Heart right ventricle (tissue), 16 donors: ENCODE measurements at places on chromosomes 7 and 10. TPM values are rescaled to one million over a fixed set of nuclear protein-coding genes. Genes with fewer than 3 reads are reported as not detected.
A peak's percentile ranks its signal among the peaks of the same experiment; 100 is the strongest.

GRCh38 chr10:72088889-72089575, 681 bp upstream of the SPOCK2 start:
- H3K27ac ChIP-seq: no peak overlapping the region
- DNase-seq: peak; percentile 59
- H3K4me3 ChIP-seq: peak overlapping the region; percentile 67
- no peaks in the 10 kb centered on the region for H3K36me3 ChIP-seq
- peaks cover 24% of the 10 kb centered on the region for H3K4me1 ChIP-seq

The VAX1 gene
- not detected for total RNA-seq

The ALKBH4 gene
- 8.0 TPM for total RNA-seq

- DNase-seq: no peak
- H3K4me1 ChIP-seq: peaks cover 19% of the 10 kb centered on the region
- H3K4me3 ChIP-seq: no peak overlapping the region
- no peak overlapping the region for H3K27ac ChIP-seq
- H3K36me3 ChIP-seq: no peaks in the 10 kb centered on the region
- H3K27me3 ChIP-seq: peaks cover 6% of the 10 kb centered on the region
Measured at GRCh38 chr7:151405588-151405987, 4.2 kb downstream of the WDR86 start.

The AOC1 gene
- 0.32 TPM for total RNA-seq

DNA sequence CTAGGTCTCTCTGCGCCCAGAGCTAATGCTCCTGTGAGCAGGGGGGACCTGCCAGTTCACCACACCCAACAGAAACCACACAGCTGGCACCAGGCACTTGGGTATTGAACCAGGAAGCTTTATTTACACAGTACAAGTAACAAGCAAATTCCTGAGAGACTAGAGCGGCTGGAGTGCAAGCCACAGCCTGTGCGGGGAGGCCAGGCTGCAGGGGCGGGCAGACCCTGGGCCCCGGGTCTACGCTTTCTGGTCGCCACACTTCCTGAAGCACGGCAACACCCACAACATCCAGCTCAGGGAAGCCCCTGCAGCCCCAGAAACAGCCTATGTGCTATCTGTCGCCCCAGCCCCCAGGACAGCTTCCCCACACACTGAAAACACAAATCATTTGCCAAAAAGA, 125.0 kb downstream of the FAM53B start:
- no peaks in the 10 kb centered on the region for H3K27me3 ChIP-seq
- no peak for DNase-seq
- H3K27ac ChIP-seq: no peak overlapping the region
- peaks cover 43% of the 10 kb centered on the region for H3K36me3 ChIP-seq
- peaks cover 65% of the 10 kb centered on the region for H3K4me1 ChIP-seq
- H3K4me3 ChIP-seq: no peak overlapping the region

DNA sequence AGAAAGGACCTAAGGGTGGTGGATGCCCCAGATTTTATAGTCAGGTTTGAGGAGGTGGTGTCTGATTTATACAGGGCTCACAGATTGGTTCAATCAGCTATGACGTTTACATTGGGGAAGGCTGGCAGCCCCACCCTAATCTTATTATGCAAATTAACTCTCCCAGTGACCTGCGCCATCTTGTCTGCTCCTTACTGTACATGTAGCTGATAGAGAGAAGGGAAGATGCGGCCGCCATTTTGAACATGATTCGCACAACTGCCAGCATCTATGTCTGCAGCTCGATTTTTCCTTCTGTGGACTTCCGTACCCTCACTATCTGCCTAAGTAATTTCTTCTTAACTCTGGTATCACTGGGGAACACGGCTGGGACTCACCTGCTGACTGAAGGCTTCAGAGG, 619.0 kb upstream of the DPP6 start:
- H3K27ac ChIP-seq: no peak overlapping the region
- H3K36me3 ChIP-seq: no peaks in the 10 kb centered on the region
- peaks cover 14% of the 10 kb centered on the region for H3K27me3 ChIP-seq
- no peak for DNase-seq
- H3K4me1 ChIP-seq: no peaks in the 10 kb centered on the region

DNA sequence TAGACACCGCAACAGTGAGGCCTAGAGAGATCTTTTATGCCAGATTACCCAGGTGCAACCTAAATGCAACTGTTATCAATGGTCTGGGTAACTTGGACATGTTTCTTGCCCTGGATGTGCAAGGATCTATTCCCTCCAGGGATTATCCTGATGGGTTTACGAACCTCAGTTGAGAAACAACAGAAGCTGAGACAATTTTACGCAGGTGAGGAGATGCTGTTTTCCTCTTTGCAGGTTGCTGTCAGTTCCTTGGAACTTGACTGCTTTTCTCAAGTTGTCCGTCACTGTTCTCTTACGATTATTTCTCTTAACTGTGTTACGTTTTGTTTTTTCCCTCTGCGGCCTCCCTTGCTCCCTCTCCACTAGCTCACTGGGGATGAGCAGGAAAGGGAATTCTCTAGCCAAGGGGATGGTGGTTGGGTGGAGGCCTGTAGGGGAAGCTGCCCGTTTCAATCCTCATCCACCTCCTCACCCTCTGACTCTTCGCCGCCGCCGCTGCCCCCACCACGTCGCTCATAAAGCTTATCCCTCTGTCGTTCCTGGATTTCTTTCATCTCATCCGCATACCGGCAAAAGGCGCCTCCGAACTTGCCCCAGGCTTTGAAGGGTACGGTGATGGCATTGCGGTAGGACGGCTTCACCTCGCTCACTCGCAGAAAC, 1.2 kb downstream of the PURB start:
- DNase-seq: no peak
- peaks cover 9% of the 10 kb centered on the region for H3K4me1 ChIP-seq
- peak overlapping the region; percentile 92 for H3K4me3 ChIP-seq

- no peaks in the 10 kb centered on the region for H3K36me3 ChIP-seq
- H3K4me3 ChIP-seq: no peak overlapping the region
- no peaks in the 10 kb centered on the region for H3K4me1 ChIP-seq
- peaks cover 44% of the 10 kb centered on the region for H3K27me3 ChIP-seq
- H3K27ac ChIP-seq: no peak overlapping the region
- DNase-seq: no peak
Measured at GRCh38 chr7:142528608-142529408, 220.5 kb upstream of the PRSS1 start.

The SKIDA1 gene
- total RNA-seq: 2.0 TPM

DNA sequence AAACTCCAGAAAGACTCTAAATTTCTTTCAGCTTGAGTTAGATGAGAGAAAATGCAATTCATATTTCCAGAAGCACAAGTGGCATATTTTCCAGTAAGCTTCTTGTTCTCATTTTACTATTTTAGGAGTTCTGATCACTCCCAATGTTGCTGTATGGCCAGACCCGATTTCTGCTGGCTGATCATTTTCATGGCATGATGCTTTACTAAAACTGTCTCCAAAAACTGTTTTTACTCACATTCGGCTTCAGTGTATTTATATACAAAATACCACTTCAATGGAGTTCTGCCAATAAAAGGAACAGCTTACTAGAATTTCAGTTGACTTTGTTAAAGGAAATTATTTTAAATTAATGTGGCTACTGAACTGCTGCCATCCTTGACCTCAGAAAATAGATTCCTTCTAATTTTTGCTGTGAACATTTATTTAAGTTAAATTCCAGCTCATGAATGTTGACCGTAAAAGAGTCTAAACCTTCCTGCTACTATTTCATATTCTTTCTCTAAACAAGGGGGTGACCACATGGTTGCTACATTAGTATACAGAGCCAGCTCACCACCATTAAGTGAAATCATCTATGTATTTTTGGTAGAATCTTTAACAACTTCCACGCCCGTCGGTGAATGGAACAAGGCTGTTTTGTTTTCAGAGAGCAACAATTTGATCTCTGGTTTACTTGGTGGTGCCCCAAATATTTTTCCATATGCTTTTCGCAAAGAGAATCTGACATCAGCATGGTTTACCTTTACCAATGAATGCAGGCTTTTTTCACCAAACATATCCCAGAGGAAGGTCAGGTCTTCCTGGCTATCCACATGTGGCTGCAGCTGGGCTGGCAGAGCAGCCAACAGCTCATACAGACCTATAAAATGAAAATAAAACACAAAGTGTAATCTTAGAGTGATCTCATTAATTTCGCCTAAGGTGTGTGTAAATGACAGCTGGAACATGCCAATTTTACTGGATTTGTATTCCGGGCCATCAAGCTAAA, 101.2 kb downstream of the MPP7 start:
- DNase-seq: no peak
- no peak overlapping the region for H3K4me3 ChIP-seq
- no peak overlapping the region for H3K27ac ChIP-seq
- H3K36me3 ChIP-seq: no peaks in the 10 kb centered on the region

- no peak for DNase-seq
- no peaks in the 10 kb centered on the region for H3K36me3 ChIP-seq
- no peaks in the 10 kb centered on the region for H3K4me1 ChIP-seq
- H3K4me3 ChIP-seq: no peak overlapping the region
Measured at GRCh38 chr7:111011520-111011919, 79.4 kb upstream of the LRRN3 start.
